Stimulated activated CD4-positive, alpha-beta T cell treated with anti-CD3 and anti-CD28 coated beads, TNF-alpha, amount 100 ng/mL, for 24 hours (primary cell): ENCODE measurements at places on chromosomes 1 and 21.
A peak's percentile ranks its signal among the peaks of the same experiment; 100 is the strongest.

DNA sequence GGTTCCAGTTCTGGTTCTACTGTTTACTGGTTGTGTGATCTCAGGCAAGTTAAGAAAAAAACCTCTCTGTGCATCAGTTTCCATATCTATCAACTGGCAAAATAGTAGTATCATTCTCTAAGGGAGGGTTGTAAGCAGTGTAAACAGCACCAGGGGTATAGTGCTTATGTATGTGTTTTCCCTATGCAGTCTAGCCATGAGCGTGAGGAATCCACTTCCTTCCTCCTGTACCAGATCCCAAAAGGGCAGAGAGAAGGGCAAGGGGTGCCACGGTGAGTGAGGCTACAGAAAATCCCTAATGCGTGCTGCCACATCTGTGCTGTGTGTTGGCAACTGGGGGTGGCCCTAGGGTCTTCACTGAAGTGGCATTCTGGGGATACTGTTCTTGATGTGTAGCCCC is 18.4 kb upstream of the RNF19B start:
- DNase-seq, result no peak

GRCh38 chr21:34748862-34749261 is 80.1 kb downstream of the CLIC6 start:
- DNase-seq, result no peak

GRCh38 chr1:2381741-2382620 is 9.4 kb downstream of the MORN1 start:
- DNase-seq, result peak; percentile 73

DNA sequence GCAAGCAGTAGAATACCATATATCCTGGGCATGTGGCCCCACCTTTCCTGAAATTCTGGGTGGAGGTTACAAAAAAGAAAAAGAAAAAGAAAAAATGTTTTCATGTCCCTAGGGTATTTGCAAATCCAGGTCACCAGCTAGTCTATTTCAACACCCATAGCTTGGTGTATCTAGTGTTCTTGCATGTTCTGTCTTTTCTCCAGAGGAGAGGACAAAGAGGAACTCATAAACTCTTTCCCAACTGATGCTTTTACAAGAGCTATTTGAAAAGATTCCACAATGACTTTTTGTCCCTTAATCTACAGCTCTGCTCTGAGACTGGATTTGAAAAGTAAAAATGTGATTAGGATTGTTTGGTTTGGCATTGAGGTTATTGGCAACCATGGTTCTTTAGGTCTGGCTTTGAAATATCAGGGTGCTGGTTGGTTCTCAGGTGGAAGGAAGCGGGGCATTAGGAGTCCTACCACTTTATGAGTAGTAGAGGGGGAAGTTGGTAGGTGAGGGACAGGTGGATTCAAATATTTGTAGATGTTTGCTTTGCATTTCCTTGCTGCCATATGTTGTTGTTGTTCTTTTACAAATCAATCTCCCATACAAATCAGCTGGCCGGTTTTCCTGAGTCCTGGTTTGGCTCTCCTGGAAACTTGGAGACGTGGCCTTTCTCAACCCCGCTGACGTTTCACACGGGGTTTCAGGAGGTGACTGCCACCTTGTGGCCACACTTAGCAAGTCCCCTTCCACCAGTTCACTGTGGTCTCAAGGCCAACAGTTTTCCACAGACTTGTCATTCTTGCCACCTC is 126.7 kb upstream of the KIAA0040 start:
- DNase-seq, result peak; percentile 39

- peak; percentile 65 for DNase-seq
Observed at GRCh38 chr1:92961131-92961895, at the start of gene DIPK1A. TSS of gene DIPK1A (minus strand) at chr1:92961462. CDS start at chr1:92961429, 33 bp downstream.

DNA sequence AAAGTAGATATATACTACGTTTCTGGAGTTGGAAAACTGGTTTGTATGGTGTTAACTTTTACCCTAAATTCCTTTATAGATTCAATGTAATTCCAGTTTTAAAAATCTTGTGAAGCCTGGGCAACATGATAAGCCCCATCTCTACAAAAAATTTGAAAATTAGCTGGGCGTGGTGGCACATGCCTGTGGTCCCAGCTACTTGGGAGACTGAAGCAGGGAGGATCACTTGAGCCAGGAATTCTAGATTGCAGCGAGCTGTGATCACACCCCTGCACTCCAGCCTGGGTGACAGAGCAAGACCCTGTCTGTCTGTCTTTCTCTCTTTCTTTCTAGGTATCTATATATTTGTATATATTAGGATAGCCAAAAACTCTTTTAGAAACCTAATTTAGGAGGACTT is 141.9 kb downstream of the CLEC20A start:
- DNase-seq, result no peak

DNA sequence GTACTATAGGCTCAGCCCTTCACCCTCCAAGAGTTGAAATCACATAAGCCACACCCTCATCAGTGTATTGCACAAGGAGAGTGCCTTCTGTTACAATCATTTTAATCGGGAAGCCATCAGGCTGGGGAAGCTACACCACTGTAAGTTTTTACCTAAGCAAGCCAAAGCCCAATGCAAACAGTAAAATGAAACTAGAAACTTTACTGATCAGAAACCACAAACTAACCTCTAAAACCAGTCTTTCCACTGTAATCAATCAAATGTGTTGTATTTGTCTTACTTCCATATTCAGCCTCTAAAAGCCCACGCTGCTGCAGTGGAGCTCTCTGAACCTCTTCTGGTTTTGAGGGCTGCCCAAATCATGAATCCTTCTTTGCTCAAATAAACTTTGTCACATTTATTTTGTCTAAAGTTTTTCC is 26.2 kb downstream of the CAPN8 start:
- no peak for DNase-seq

DNA sequence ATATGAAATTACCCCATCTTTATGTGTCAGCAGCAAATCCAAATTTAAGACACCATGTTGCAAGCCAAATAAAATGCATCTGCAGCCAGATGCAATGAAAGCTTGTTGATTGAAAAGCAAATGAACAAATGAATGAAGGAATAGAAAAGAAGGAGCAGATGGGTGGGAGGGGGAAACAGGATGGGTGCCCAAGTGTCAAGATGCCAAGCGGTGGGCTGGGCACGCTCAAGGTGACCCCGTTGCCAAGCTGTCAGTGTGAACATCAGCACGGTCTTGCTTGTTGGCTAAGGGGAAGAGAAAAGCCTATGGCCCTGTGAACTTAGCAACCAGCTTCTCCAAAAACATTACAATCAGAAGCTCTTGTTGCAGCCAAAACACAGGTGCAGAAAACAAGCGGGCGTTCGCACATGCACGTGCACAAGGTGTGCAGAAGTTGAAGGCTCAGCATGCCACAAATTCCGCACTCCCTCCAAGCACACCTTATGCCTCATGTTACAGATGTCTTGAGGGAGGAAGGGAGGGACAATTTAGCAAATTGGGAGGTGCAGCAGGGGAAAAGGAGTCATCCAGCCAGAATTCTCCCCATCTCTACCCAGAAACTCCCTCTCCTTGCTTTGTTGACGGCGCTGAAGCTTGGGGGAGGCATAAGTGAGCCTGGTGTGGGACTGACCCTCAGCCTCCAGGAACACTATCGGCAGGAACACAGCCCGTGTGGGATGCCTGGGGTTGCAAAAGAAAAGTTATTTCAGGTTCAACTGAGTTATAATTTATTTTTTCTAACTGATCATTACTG is 62.4 kb downstream of the HIVEP3 start:
- no peak for DNase-seq

DNA sequence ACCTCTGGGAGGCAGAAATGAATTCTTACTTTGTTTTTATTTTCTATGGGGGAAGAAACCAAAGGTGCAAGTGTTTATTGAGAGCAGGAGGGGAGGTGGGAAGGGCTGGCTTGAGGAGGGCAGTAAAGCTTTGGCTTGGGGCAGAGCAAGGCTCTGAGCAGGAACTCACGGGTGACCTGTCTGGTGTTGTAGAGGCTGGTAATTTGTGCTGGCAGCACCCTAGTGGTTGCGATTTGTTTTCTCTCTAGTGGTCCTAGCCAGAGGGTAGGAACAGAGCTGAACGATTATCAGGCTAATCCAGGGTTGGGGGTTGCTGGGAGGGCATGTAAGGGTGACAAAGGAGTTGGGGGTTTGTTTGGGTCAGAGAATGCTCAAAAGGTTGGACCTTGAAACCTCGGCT is 16.6 kb downstream of the TMCC2 start:
- DNase-seq, result no peak

- no peak for DNase-seq
Observed at GRCh38 chr1:211752317-211752716, 76.9 kb upstream of the NEK2 start.

- no peak for DNase-seq
Observed at GRCh38 chr21:33238565-33239255, 9.0 kb downstream of the IFNAR2 start.

DNA sequence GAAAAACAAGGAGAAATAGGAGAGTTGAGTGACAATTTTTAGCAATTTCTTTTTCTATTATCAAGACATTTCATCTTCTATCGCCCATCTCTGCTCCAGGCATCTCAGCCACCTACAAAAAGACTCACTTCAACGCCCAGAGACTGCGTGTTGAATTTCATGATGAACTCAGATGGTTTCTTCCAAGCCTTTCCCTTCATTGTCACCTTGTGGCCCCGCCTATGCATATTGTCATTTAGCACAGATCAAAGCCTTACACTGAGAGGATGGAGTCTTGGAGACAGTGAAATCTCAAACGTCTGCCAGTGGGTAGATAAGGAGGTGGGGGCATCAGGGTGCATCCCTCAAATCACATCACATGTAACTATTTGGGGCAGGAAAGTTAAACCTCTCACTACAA is 319.4 kb downstream of the SIPA1L2 start:
- DNase-seq, result no peak

DNA sequence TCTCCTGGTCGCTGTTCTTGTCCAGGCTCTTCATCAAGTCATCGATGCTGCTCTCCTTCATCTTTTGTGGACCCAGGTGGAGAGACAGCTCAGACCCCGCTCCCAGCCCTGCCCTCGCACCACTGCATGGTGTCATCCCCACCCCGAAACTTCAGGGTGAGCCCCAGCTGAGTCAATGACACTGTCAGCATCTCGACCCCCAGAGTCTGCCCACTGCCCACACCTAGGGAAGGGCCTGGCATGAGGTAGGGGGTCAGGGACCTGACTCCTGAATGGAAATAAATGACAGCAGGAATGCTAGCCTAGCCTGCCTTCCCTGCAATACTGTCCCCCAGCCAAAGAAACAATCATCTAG is 1.6 kb upstream of the S100A6 start:
- DNase-seq, result no peak

- DNase-seq, result no peak
Observed at GRCh38 chr1:177748080-177748801, 221.6 kb downstream of the SEC16B start.

- no peak for DNase-seq
Observed at GRCh38 chr1:102751111-102751510, 357.2 kb downstream of the COL11A1 start.

- DNase-seq, result no peak
Observed at GRCh38 chr1:10061276-10061675, 28.5 kb downstream of the UBE4B start.

- no peak for DNase-seq
Observed at GRCh38 chr1:45340816-45341466, 701 bp upstream of the MUTYH start.

GRCh38 chr1:23448846-23449245 is 24.3 kb upstream of the TCEA3 start:
- no peak for DNase-seq

GRCh38 chr1:29043274-29043965 is 80.3 kb downstream of the TMEM200B start:
- no peak for DNase-seq

DNA sequence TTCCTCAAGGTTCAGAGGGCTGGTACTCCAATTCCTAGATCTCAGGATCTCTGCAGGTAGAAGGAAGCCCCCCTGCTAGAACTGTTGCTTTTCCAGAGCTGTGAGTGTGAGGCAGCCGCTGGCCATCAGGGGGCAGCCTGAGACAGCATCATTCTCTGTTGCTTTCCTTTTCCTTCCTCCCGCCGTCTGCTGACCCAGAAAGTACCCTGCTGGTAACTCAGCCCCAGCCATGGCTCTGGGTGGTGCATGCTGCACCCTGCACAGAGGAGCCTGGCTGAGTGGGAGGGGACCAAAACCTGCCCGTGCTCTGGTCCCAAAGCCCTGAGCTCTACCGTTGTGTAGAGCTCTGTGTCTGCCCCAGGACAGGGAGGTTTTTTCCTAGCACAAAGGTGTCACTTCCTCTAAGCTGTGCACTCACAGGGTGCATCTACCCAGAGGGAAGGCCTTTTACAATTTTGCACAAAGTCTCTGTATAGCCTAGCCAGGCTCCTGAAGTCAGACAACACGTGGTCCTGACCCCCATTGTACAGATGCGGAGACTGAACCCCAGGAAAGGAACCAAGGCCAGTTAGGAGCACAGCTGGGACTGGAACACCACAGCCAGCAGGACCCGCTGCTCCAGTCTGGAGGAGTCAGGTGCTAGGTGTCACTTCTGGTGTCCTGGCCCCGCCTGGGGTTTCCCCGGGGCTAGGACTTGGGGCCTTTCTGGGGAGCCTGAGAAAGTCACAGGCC is 5.6 kb upstream of the FAM131C start:
- peak; percentile 51 for DNase-seq

- DNase-seq, result no peak
Observed at GRCh38 chr1:113353580-113353979, 36.7 kb upstream of the MAGI3 start.

- no peak for DNase-seq
Observed at GRCh38 chr1:34353409-34353808, 176.7 kb downstream of the C1orf94 start.

DNA sequence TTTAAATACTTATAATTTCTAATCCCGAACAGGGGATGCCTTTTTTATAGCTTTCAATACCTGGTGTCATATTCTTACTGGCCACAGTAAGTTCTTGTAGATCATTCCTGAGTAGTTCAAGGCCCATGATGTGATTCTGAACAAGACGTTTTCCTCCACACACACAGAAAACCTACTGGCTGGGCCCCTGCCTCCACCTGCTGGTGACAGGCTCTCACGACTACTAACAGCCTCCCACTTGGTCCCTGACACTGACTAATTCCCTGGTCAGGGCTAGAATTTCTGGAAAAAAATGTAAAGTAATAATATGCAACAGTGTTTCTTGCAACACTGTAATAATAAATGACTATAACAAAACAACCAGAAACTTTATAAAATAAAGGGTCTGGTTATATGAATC is 50.4 kb upstream of the RIPK4 start:
- DNase-seq, result peak; percentile 2

DNA sequence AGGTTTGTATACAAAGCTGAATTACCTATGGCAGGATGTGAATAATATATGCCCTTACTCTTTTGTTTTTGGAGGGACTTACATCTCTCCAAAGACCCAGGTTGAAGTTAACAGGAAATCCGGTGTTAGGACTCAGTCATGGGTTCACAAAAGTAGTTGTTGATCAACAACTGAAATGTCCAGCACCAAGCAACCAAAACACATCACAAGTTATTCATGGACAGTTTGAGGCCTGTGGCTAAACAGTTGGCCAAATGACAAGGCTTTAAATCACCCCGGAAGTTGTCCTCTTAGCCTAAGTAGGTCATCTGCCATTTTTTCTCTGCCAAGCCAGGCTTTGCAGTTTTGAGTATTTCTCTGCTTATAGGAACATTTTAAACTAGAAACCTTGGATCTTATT is 89.9 kb downstream of the CD247 start:
- DNase-seq, result no peak

GRCh38 chr1:180160357-180160756 is 5.7 kb downstream of the QSOX1 start:
- DNase-seq, result no peak
